ENCODE measurements at places on chromosomes 16 and 17. TPM values are rescaled to one million over a fixed set of nuclear protein-coding genes. Genes with fewer than 3 reads are reported as not detected.

The CORO6 gene
- polyA plus RNA-seq: not detected

GRCh38 chr16:28528463-28528867 is 10.3 kb downstream of the NUPR1 start:
- DNase-seq: no peak

The DYNLRB2 gene
- polyA plus RNA-seq: not detected

The ADORA2B gene
- polyA plus RNA-seq: 0.57 TPM

- DNase-seq: no peak
Observed at GRCh38 chr16:2827831-2828520, 2.1 kb upstream of the ZG16B start.

DNA sequence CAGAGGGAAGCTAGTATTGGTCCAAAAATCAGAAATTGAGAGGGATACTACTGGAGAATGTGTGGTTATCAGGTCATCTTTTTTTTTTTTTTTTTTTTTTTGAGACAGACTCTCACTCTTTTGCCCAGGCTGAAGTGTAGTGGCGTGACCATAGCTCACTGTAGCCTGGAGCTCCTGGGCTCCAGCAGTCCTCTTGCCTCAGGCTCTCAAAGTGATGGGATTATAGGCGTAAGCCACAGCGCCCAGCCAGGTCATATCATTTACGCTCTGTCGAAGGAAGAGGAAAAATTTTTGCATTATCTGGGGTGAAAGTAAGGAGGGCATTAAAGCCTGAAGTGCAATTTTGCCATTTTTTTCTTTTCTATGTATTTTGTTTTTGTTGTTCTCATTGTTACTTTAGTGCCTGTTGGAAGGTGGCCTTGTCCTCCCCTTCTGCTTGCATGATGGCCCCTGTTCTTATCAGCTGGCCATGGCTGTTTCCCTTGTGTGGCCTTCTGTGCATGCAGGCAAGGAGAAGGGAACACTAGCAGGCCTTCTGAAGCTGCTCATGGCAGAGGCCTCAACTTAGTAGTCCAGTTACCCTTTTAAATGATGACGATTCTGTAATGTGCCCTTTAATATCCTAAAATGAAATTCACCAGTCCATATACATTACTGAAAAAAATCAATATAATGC is 118.3 kb downstream of the SPECC1 start:
- DNase-seq: no peak

The OSGIN1 gene
- polyA plus RNA-seq: not detected

DNA sequence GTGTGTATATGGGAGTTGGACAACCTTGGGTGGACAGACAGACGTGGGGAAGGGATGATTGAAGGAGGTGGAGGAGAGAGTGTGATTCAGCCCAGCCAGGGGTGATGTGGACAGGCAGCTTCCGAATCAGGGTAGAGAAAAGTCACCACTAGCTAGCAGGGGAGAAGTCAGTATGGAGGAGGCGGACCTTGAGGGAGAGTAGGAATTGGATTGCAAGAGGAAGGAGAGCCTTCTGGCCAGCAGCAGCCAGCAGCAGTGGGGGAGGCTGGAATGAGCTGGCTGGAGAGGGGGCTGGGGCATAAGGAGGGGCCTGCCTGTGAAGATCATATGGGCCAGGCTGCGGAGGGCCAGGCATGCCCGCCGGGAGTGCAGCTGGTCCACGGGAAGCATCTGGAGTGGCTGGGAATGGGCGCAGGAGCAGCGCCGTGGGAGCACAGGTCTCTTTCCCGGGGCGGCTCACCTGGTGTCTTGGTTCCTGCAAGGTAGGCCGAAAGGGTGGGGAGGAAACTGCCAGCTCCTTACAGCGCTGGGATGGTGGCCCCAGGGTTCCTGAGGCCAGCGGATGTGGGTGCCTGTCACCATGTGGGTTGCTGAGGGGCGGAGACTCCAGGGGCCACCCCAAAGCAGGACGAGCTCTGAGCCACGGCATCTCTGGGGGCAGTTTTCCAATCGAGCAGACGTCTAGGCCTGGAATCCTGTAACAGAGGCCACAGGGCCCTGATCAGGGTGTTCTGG is 235.3 kb downstream of the SEC14L1 start:
- peak; percentile 79 for DNase-seq

- DNase-seq: no peak
Observed at GRCh38 chr17:59456428-59456827, 109.0 kb upstream of the DHX40 start.

DNA sequence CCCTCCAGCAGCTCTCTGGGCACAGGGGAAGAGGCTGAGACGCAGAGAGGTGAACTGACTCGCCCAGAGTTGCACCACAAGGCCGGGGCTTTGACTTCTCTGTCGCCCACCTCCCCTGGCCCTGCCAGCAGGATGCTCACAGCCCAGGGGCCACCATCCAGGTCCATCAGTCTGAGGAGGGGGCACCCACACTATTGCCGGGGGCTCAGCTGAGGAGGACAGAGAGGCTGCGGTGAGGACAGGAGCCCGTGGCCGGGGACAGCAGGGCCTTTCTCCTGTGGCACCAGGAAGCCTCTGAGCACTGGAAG is 32.6 kb downstream of the KDM8 start:
- no peak for DNase-seq

The TNP2 gene
- polyA plus RNA-seq: not detected

The WNT3 gene
- polyA plus RNA-seq: not detected

DNA sequence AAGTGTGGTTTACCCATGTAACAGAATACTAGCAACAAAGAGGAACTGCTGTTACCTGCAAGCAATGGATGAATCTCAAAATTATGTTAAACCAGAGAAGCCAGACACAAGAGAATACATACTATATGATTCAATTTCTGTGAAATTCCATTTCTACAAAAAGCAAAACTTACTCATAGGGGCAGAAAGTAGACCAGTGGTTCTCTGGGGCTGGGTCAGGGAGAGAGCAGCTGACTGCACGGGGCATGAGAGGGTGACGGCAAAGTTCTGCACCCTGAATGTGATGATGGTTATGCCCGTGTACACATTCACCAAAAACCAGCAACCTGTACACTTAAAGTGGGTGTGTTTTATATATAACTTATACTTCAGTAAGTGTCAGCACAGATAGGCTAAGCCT is 3.1 kb downstream of the ZNF843 start:
- DNase-seq: no peak

- no peak for DNase-seq
Observed at GRCh38 chr17:69166957-69167356, 25.3 kb upstream of the ABCA6 start.

The CDRT15 gene
- polyA plus RNA-seq: not detected

DNA sequence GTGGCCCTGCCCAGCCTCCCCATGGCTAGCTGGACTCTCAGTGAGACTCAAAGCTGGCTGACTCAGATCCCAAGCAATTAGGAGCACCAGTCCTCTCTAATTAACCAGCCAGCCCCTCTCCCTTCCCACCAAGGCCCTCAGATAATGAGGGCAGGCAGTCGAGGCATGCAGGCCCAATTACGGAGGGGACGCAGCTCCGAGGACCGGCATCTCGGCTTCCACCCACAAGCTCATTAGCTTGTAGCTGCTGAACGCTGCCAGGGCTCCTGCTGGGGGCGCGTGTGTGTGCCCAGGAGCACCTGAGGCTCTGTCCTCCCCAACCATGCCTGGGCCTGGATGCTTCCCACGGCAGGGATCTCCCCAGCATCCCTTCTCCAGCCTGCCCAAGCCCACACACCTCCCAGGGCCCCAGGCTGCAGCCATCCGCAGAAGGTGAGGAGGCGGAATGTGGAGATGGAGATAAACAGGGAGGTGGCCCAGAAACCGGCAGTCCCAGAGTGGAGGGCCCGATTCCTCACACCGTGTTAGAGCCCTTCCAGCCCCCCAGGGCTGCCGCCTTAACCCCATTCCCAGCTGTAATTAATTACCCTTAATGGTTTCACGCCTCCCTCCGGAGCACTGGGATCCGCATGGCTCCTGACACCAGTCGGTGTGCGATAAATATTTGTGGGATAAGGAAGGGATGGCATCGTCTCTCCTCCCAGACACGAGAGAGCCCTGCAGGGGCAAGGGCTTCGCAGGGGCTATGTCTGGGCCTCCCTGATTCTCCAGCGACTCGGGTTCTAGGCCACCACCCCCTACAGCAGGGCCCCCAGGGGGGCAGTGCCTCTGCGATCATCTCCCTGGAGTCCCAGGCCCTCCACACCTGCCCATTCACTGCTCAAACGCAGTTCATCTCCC is 42.2 kb downstream of the RPH3AL start:
- DNase-seq: no peak

DNA sequence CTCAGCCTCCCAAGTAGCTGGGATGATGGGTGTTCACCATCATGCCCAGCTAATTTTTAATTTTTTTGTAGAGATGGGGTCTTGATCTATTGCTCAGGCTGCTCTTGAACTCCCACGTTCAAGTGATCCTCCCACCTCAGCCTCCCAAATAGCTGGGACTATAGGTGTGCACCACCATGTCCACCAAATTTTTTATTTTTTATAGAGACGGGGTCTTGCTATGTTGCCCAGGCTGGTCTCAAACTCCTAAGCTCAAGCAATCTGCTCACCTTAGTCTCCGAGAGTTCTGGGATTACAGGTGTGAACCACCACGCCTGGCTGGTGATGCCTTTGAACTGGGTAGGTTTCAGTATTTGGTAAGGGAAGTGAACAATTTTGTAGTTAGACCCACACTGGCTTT is 30.1 kb downstream of the FA2H start:
- DNase-seq: no peak

The IST1 gene
- polyA plus RNA-seq: 181 TPM

The CAVIN1 gene
- polyA plus RNA-seq: not detected

DNA sequence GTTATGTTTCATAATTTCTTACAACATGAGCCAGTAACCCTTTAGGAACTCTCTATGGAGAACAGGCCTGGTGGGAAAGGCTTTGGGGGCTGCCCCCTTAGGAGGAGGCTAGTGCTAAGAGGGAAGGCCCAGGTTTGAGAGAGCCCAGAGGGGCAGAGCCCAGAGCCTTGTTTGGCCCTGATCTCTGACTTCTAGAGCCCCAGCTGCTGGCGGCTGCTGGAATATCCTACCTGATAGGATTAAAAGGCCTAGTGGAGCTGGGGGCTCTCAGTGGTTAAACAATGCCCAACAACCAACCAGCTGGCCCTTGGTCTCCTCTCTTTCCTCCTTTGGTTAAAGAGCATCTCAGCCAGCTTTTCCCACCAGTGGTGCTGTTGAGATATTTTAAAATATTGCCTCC is 54.1 kb downstream of the IGF2BP1 start:
- DNase-seq: no peak

DNA sequence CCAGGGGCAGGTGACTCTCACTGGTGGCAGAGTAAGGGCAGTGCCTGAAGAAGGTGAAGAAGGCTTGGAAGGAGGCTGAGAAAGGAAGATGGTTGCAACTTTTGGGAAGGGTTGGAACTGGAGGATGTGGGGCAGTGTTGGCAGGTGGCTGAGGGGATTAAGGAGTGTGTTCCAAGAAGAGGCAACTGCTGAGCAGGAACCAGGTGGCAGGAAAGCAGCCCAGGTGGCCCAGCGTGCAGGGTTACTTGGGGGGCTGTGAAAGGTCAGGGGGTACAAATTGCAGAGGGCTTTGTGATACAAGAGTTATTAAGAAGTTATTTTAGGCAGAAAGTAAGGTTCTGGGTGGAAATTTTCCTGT is 28.6 kb downstream of the WSCD1 start:
- DNase-seq: no peak

DNA sequence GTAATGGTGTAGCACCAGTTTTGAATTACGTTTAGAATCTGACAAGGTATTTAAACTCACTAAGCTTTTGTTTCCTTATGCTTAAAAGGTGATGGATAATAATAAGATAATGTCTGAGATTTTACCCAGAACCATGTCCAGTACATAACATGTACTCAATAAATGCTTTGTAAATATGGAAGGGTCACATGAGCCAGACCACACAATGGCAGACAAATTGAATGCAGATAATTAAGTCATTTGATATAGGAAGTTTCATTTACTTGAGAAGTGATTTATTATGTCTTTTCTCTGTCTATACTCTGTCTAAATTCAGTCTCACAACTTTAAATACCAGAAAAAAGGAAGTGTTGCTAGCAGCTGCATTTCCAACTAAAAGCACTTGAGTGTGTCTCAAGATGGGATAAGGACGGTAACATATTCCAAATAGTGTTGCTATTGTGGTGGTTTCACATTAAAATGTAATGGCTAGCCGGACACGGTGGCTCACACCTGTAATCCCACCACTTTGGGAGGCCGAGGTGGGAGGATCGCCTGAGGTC is 52.5 kb upstream of the DHX40 start:
- no peak for DNase-seq

GRCh38 chr17:44927696-44928095 is 12.4 kb upstream of the GFAP start:
- no peak for DNase-seq

- DNase-seq: no peak
Observed at GRCh38 chr17:77125432-77125901, 15.3 kb upstream of the SEC14L1 start.

The IL21R gene
- 28.3 TPM for polyA plus RNA-seq

DNA sequence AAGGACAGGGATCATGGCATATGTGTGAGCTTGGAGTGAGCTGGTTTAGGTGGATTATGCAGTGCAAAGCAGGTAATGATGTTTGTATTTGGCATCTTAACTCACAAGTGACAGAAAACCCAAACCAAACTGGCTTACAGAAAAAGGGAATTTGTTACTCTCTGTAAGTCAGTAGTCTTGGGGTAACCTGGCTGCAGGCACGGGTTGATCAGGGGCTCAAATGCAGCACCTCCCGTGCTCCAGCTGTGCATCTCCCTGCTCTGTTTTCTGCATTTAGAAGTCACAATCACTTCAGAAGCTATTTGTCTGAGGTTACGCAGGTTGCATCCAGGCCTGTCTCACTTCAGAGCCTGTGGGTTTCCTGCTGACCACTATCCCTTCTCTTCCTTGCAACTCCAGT is 354.3 kb downstream of the CPPED1 start:
- no peak for DNase-seq

DNA sequence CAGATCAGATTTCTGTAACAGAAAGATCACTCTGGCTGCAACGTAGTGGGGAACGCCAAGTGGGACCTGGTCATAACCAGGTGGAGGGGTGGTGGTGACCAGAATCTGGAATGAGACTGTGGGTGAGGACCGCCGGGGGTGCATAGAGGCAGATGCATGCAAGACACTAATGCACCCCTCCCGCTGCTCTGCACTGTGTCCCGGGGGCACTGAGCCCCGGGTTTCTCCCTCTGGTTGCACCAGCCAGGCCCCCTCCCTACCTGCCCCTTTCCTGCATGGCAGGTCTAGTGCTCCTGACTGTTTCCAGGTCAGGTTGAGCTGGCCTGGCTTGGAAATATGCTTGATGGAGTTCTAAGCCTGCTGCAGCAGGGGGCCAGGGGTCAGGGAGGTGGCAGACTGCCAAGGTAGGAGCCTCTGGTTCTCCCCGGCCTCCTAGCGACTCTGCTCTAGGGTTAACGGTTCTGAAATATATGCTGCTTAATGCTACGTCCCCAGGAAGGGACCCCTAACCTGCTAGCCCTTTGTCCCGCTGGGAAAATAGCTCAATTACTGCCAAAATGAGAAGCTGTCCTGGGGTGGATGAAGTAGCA is 94.3 kb downstream of the SDK2 start:
- no peak for DNase-seq

GRCh38 chr16:49596648-49597291 is 223.2 kb downstream of the C16orf78 start:
- no peak for DNase-seq

Measured in CD4-positive, alpha-beta memory T cell (primary cell).